SK-N-SH (cell line): ENCODE measurements at places on chromosomes 12 and 14. TPM values are rescaled to one million over a fixed set of nuclear protein-coding genes. Genes with fewer than 3 reads are reported as not detected.
A peak's percentile ranks its signal among the peaks of the same experiment; 100 is the strongest.

The TRIP11 gene
- 4.6 and 7.2 TPM in 2 replicates for polyA plus RNA-seq

DNA sequence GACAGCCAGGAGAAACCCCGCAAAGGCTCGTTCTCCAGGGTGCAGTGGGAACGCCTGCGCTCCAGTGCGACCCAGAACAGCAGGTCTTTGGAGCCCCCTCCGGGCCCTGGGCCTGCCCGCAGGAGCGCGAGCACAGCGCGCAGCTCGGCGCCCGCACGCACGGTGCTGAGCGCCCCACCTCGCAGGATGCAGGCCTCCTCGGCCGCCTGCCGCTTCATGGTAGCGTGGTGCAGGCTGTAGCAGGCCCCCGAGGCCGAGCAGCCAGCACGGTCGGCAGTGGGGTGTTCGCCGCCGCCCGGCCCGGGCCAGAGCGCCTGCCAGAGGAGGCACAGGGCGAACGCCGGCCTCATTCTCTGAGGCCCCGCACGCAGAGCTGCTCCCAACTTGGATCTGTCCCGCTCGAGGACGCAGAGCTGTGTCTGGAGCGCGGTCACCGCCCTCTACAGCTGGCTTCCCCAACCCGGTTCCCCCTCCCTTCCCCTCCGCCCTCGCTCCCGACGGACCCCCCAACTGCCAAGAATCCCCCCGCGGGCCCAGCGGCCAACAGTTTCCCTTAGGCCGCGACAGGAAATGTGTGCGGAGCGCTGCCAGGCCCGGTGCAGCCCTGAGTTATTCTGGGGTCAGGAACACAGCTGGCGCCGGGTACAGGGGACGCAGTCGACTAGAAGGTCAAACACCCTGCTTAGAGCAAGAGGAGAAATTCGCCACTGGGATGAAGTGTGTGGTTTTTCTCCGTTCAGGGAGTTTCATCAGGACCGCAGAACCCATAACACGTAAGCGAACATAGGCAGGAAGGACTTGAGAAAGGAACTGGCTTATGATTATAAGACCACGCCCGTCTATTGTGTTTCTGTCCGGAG lies at the start of gene CLEC14A:
TSS of gene CLEC14A (minus strand) at position 421 of the 860 bp plus-strand sequence. CDS start at position 350, 71 bp downstream.
- DNase-seq = no peak

DNA sequence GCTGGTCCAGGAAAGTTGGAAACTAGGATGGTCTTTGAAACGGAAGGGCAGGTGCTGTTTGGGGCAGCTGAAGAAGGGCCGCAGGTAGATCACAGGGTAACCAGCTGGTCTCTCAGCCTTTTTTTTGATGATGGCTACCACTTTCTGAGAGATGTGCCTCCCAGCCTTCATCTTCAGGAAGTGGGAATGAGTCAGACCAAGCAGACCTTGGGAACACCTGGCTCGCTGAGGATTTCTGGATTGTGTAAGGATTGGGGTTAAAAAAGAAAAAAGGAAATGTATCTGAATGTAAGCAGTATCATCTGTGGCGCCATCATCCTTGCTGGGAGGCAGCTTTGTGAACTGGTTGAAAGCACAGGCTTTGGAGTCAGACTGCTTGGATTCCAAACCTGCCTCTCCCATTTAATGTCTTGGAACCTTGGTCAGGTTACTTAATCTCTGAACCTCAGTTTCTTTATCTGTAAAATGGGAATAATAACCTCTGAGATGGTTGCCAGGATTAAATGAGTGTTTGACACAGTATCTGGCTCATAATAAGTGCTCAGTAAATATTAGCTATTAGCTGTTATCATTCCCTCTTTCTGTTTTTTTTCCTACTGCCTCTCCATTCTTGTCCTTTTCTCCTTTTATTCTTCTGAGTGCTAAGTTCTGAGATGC lies 1.7 kb downstream of the PRPF40B start:
- no peak for DNase-seq

GRCh38 chr14:33709711-33710110 lies 241.2 kb downstream of the EGLN3 start:
- no peak for DNase-seq

- peak; percentile 77 for DNase-seq
Observed at GRCh38 chr12:57887631-57888408, 41.3 kb upstream of the CTDSP2 start.

The DNM1L gene
- polyA plus RNA-seq = 26.6 and 39.5 TPM in 2 replicates

- peak; percentile 6 for DNase-seq
Observed at GRCh38 chr12:6641131-6641530, 5.4 kb upstream of the LPAR5 start.

The TFCP2 gene
- 18.1 and 19.3 TPM in 2 replicates for polyA plus RNA-seq

The ABCC9 gene
- polyA plus RNA-seq = 0.02 and 0.06 TPM in 2 replicates

DNA sequence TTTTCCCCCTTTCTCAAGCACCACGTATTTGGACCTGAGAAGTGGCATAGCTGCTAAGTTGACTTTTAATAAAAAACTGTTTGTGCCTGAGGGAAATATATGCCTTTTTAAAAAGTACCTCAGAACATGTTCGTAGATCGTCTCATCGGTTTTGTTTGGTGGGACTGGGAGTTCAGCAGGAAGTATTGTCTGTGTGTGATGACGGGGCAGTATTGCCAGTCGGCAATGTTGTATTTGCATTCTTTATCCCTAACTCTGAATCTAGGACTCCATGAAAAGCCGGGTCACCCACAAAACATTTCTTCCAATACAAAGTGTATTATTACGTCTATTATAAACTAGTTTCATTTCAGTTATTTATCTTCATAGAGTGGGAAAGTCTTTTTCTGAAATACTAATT lies 19.7 kb upstream of the FGD4 start:
- DNase-seq = no peak

The ETFBKMT gene
- polyA plus RNA-seq = 1.3 and 1.6 TPM in 2 replicates

The SLC17A8 gene
- 0.11 TPM in 1 of 2 replicates, not detected in the other for polyA plus RNA-seq

The MYO1H gene
- not detected in 2 replicates for polyA plus RNA-seq

- no peak for DNase-seq
Observed at GRCh38 chr12:70644861-70645260, 7.6 kb upstream of the PTPRB start.

The ACOT4 gene
- polyA plus RNA-seq = 0.12 and 0.13 TPM in 2 replicates

The OSBPL8 gene
- polyA plus RNA-seq = 9.5 and 10.6 TPM in 2 replicates

DNA sequence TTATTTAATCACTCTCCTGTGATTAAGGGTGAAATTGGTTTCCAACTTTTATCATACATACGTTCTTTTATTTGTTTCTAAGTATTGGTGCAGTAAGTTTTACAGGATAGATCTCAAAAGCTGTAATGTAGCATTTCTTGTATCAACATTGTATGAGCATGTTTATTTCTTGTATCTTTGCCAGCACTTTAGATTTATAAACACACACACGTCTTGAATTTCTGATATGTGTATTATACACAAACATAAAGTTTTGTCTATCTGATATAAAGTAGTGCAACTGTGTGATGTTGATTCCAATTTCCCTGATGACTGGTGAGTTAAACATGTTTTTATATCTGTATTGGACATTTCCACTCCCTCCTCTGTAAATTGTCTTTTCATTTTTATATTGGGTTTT lies 134.7 kb downstream of the NOVA1 start:
- no peak for DNase-seq

The TSPAN8 gene
- polyA plus RNA-seq = 0.31 and 1.3 TPM in 2 replicates

DNA sequence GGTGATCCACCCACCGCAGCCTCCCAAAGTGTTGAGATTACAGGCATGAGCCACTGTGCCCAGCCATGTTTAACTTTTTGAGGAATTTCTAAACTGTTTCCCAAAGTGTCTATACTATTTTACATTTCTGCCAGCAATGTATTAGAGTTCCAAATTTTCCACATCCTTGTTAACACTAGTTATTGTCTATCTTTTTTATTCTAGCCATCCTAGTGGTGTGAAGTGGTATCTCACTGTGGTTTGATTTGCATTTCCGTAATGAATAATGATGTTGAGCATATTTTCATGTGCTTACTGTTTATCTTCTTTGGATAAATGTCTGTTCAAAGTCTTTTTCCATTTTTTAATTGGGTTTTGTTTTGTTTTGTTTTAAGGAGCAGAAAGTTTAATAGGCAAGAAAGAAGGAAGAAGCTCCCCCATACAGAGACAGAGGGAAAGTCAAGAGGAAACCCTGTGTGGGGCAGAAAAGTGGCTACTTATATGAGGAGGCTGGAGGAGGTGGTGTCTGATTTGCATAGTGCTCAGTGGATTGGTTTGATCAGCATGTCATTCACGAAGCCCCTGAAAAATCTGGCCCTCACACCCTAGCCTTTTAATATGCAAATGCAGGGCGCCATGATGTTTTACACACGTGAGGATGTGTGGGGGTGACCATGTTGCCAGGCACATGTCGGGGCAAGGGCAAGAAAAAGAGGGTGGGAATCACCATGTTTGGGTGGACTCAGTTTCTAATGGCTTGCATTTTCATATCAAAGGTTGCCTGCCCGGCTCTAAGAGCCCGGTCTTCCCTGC lies 14.9 kb downstream of the TXNRD1 start:
- no peak for DNase-seq

GRCh38 chr12:66210840-66211239 lies 21.8 kb downstream of the IRAK3 start:
- no peak for DNase-seq

The DEPDC4 gene
- 0.76 and 1.7 TPM in 2 replicates for polyA plus RNA-seq

DNA sequence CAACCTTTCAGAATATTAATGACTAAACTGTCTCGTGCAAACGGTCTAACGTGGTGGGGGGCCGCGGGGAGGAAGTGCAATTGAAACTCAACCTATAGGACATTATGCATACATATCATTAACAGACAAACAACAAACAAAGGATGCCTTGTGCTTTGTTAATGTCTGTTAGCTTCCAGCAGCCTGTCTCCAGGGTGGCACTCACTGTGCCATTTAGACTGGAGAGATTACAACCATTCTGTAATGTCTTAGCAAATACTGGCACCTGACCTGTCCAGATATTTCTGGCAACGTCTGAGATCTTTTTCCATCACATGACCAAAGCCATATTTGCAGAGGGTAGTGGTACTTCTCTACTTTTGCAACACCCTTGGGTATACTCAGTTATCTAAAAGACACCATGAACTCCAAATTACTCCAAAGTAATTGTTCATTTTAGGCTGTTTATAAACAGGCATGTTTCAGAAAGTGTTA lies 11.6 kb downstream of the BHLHE41 start:
- no peak for DNase-seq

DNA sequence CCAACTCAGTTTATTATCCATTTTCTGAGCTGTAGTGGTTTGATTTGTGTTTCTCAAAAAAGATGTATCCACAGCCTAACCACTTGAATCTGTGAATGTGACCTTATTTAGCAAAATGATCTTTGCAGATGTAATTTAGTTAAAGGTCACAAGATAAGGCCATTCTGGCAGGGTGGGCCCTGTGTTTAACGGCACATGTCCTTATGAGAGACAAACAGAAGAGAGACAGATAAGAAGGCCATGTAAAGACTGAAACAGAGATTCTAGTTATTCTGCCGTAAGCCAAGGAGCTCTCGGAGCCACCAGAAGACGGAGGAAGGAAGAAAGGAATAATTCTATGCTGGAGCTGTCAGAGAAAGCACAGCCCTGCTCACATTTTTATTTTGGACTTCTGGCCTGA lies 374.2 kb downstream of the PRKD1 start:
- DNase-seq = no peak

The IL23A gene
- 0.29 and 0.46 TPM in 2 replicates for polyA plus RNA-seq

- no peak for DNase-seq
Observed at GRCh38 chr14:99522025-99522401, 40.8 kb downstream of the CCNK start.
